ENCODE measurements at places on chromosomes 2 and 18.

DNA sequence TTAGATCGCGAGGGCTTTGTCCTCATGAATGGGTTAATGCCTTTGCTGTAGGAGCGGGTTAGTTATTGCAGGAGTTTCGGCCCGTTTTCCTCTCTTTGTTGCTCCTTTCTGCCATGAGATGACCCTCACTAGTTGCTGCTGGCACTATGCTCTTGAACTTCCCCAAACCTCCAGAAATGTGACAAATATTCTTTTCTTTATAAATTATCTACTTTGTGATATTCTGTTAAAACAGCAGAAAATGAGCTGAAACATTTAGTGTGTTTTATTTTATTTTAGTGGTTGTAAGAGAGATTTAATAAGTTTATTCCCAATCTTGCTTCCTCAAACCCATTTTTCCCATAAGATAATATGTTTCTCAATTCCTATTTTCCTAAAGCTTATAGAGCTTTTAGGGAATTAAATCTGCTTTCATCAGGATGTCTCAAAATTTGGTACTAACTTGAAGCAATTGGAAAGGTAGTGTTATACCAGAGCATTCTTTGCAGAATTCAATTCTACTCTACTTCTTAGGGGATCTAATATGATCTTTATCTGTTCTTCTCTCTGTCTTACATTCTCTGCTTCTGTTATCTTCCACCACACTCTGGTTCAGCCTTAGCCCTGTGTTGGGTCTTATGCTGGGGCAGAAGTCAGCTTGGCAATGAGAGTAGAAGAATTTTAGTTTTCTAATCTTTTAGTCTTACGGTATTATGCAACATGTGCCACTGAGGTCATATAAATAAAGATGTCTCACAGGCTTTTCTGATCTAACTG lies 23.1 kb downstream of the DDX1 start:
- H3K4me3 ChIP-seq = no peak overlapping the region
- no peaks in the 10 kb centered on the region for H3K27me3 ChIP-seq
- no peak for DNase-seq
- no peak overlapping the region for H3K27ac ChIP-seq
- no peaks in the 10 kb centered on the region for H3K4me1 ChIP-seq

GRCh38 chr2:26635401-26635800 lies 5.8 kb downstream of the CIB4 start:
- H3K4me1 ChIP-seq = peaks cover 3% of the 10 kb centered on the region
- no peak overlapping the region for H3K4me3 ChIP-seq
- no peaks in the 10 kb centered on the region for H3K27me3 ChIP-seq
- no peak overlapping the region for H3K27ac ChIP-seq
- no peaks in the 10 kb centered on the region for H3K36me3 ChIP-seq

DNA sequence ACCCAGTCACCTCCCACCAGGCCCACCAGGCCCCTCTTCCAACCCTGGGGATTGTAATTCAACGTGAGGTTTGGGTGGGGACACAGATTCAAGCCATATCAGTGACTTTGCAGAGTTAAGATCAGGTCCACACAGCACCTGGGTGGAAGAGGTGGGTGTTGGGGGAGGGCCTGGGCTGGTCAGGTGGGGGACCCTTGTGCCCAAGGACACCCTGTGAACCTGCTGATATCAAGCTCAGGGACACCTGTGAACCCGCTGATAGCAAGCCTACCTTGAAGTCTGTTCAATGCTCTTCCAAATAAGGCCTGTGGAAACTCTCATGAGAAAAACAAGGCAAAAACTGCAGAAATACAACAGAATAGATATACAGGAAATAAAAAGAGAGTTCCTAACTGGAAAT lies 19.9 kb upstream of the TPO start:
- no peaks in the 10 kb centered on the region for H3K36me3 ChIP-seq
- H3K4me1 ChIP-seq = no peaks in the 10 kb centered on the region
- DNase-seq = peak; percentile 38
- H3K4me3 ChIP-seq = no peak overlapping the region
- H3K27me3 ChIP-seq = no peaks in the 10 kb centered on the region

DNA sequence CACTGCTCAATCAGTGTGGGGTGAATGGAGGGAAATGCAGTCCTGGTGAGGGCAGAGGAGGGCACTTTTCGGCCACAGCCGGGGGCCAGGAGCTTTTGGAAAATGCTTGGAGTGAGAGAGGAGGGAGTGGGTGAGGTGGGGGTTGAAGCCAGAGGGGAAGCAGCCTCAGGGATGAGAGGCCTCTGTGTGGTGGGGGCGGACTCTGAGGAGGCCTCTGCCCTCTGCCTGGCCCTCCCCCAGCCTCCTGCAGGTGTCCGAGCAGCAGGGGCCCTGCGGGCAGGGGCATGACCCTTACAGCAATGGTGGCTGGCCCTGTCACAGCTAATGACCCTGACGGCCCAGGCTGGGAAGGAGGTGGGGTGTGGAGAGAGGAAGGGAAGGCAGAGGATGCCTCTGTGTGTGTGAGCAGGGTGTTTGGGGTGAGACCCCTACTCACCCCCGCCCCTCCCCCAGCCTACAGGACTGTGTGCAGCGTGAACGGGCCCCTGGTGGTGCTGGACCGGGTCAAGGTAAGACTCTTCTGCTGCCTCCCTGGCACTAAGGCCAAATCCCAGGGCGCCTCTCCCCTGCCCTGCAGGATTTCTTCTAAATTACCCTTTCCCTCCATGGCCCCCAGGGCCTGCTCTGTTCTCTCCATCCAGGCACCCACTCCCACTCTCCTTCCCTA lies 7.6 kb downstream of the ATP6V1B1 start:
- no peak overlapping the region for H3K4me3 ChIP-seq
- no peaks in the 10 kb centered on the region for H3K36me3 ChIP-seq
- H3K27ac ChIP-seq = no peak overlapping the region
- no peak for DNase-seq

GRCh38 chr2:102848366-102848839 lies 86.6 kb downstream of the TMEM182 start:
- H3K4me3 ChIP-seq = no peak overlapping the region
- no peaks in the 10 kb centered on the region for H3K27me3 ChIP-seq
- no peak overlapping the region for H3K27ac ChIP-seq
- no peaks in the 10 kb centered on the region for H3K4me1 ChIP-seq
- no peaks in the 10 kb centered on the region for H3K36me3 ChIP-seq

DNA sequence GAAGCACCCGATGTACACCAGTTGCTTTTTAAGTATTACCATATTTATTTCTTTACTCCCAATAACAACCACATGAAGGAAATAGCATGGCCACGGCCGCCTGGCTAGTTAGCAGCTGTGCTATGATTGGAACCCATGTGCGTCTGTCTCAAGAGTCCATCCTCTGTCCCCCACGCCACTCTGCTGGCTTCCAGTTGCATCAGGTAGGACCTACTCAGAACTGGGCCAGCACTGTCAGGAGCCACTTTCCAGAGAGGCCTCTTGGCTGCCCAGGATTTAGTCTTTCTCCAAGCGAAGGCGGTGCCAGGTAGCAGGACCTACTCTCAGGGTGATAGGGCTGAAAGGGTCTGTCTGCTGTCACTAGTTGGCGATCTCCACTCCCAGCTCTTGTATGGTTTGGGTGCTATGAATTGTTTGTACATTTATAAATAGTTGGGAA lies 22.1 kb downstream of the ASB18 start:
- no peak overlapping the region for H3K4me3 ChIP-seq
- no peaks in the 10 kb centered on the region for H3K27me3 ChIP-seq
- no peak for DNase-seq
- no peaks in the 10 kb centered on the region for H3K4me1 ChIP-seq
- H3K27ac ChIP-seq = no peak overlapping the region
- no peaks in the 10 kb centered on the region for H3K36me3 ChIP-seq

DNA sequence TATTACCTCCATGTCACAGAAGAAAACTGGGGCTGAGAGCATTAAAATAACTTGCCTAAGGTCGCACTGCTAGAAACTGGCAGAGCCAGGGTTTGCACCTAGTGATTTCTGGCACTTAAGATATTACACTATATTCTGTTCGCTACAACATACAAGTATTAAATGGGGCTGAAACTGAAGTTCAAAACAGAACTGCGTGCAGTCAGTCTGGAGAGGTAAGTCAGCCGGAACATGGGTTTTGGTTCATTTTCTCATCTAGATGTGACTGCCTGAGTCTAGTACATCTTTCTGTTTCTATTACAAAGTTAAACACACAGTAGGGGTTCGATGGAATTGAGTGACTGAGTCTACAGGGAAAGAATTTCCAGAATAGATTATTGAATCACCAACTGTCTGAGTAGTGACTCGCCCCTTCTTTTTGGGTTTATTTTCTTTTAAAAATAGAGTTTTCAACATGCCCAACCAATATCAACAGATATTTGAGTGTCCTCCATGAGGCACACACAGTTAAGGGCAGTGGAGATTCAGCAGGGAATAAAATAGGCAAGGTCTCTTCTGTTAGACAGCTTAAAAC lies 150.8 kb downstream of the RNF152 start:
- no peak for DNase-seq
- H3K27ac ChIP-seq = no peak overlapping the region
- no peaks in the 10 kb centered on the region for H3K27me3 ChIP-seq
- H3K4me3 ChIP-seq = no peak overlapping the region
- H3K36me3 ChIP-seq = no peaks in the 10 kb centered on the region

- H3K4me3 ChIP-seq = no peak overlapping the region
- H3K36me3 ChIP-seq = no peaks in the 10 kb centered on the region
- H3K4me1 ChIP-seq = peaks cover 6% of the 10 kb centered on the region
- DNase-seq = no peak
- H3K27ac ChIP-seq = no peak overlapping the region
These were observed 154.6 kb downstream of the COPS8 start for GRCh38 chr2:237240252-237240651.

DNA sequence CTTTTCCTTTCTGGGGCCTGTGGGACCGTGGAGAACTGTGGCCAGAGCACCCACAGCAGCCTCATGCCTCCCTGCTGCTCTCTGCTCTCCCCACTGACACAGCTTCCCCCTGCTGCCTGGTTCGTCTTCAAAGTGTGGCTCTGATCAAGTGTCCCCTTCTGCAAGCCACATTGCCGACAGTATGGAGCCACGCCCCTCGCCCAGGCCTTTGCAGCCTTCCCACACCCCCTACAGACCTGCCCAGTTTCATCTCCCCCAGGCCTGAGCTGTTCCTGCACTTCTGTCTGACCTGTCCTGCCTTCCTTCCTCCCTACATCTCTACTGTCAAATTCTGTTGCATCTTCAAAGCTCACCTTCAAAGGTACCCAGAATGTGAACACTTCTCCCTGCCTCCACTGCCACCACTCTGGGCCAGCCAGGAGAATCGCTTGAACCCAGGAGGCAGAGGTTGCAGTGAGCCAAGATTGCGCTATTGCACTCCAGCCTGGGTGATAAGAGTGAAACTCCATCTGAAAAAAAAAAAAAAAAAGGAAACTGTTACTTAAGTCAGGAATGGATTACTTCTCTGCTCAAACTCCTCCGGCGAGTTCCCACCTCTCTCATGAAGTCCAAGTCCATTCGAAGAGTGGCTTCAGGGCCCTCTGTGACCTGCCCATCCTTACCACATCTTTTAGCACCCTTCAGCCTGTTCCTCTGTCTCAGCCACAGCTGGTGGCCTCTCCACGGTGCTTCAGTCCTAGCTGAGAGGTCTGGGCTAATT lies 29.0 kb upstream of the CATIP start:
- no peak overlapping the region for H3K27ac ChIP-seq
- H3K36me3 ChIP-seq = no peaks in the 10 kb centered on the region
- no peak overlapping the region for H3K4me3 ChIP-seq
- peaks cover 4% of the 10 kb centered on the region for H3K4me1 ChIP-seq

- H3K36me3 ChIP-seq = no peaks in the 10 kb centered on the region
- peak overlapping the region; percentile 95 for H3K4me3 ChIP-seq
- H3K4me1 ChIP-seq = peaks cover 28% of the 10 kb centered on the region
- H3K27me3 ChIP-seq = no peaks in the 10 kb centered on the region
These were observed 1.0 kb downstream of the MARS2 start for GRCh38 chr2:197705912-197706838.

DNA sequence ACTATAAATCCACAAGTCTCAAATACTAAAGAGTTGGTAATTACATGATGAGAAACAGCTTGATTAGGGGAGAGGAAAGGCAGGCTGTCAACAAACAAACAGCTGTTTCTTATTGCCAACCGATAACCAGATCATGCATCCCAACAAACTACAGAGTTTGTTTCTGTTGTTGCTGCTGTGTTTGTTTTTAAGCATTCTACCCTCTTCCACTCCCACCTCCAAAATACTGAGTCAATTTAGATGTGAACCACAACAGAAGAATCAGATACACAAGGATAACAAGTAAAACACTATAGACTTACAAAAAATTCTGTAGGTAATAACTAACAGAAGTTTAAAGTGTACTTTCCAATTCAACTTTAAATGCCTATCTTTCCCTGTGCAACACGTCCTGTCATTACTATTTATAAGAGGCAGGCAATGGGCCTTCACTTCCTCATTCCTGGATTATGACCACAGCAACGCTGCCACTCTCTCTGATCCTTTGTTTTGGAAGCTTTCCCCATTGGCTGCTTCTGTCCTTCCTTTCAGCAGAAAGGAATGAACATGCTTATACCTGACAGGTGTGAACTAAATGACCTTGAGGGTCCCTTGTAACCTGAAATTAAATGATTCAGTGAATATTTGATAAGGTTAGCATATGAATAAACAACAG lies 152.0 kb downstream of the SRBD1 start:
- H3K27me3 ChIP-seq = no peaks in the 10 kb centered on the region
- no peak overlapping the region for H3K4me3 ChIP-seq
- peak overlapping the region; percentile 73 for H3K27ac ChIP-seq
- DNase-seq = no peak
- no peaks in the 10 kb centered on the region for H3K36me3 ChIP-seq
- peaks cover 36% of the 10 kb centered on the region for H3K4me1 ChIP-seq

GRCh38 chr2:109139002-109139401 lies 10.0 kb downstream of the SH3RF3 start:
- H3K27ac ChIP-seq = no peak overlapping the region
- no peaks in the 10 kb centered on the region for H3K4me1 ChIP-seq
- DNase-seq = no peak
- H3K4me3 ChIP-seq = no peak overlapping the region
- no peaks in the 10 kb centered on the region for H3K36me3 ChIP-seq
- no peaks in the 10 kb centered on the region for H3K27me3 ChIP-seq

GRCh38 chr2:28193630-28194403 lies 198.8 kb upstream of the FOSL2 start:
- H3K27me3 ChIP-seq = no peaks in the 10 kb centered on the region
- no peak overlapping the region for H3K27ac ChIP-seq
- no peaks in the 10 kb centered on the region for H3K36me3 ChIP-seq
- DNase-seq = no peak

GRCh38 chr18:46315161-46315560 lies 211.0 kb downstream of the HAUS1 start:
- H3K4me1 ChIP-seq = no peaks in the 10 kb centered on the region
- H3K27me3 ChIP-seq = no peaks in the 10 kb centered on the region
- H3K27ac ChIP-seq = no peak overlapping the region
- DNase-seq = no peak
- no peaks in the 10 kb centered on the region for H3K36me3 ChIP-seq

GRCh38 chr2:74919827-74920226 lies 38.6 kb upstream of the POLE4 start:
- H3K27ac ChIP-seq = no peak overlapping the region
- H3K36me3 ChIP-seq = no peaks in the 10 kb centered on the region
- H3K4me1 ChIP-seq = no peaks in the 10 kb centered on the region
- no peaks in the 10 kb centered on the region for H3K27me3 ChIP-seq
